ENCODE measurements at places on chromosomes 16 and 17. TPM values are rescaled to one million over a fixed set of nuclear protein-coding genes. Genes with fewer than 3 reads are reported as not detected.

- DNase-seq: peak; percentile 94
These were observed 28.4 kb downstream of the DNAH2 start for GRCh38 chr17:7745748-7746470.

The NPIPA8 gene
- total RNA-seq: not detected

GRCh38 chr17:56870081-56870651, 36.2 kb downstream of the DGKE start:
- DNase-seq: no peak

DNA sequence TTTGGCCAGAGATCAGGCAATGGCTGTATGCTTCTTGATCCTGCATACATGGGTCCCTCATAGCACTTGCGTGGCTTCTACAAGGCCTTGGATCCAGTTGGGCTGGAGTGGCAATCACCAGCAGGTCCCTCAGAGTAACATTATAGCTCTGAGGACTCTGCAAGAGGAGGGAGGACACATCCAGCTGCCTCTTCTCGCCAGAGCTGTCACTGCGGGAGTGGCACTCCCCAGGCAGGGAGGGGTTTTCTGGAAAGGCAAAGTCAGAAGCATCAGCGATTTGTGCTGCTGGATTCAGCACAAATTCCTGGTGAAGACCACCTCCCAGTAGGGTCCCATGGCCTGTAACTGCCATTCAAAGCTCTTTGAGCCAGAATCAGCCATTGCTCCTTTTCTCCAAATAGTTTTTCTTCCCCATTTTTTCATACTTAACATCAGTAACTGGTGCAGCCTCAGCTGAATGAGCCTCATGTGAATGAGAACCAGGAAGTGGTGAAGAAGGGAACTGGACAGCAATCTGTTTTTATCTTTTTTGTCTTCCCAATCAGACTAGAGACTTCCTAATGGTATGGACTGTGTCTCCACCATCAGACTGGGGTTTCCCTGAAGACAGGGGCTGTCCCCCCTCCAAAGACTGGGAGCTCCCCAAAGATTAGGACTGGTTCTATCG, 40.6 kb upstream of the HOXB13 start:
- no peak for DNase-seq

The TMEM238L gene
- not detected for total RNA-seq

The GJC1 gene
- 21.1 TPM for total RNA-seq

DNA sequence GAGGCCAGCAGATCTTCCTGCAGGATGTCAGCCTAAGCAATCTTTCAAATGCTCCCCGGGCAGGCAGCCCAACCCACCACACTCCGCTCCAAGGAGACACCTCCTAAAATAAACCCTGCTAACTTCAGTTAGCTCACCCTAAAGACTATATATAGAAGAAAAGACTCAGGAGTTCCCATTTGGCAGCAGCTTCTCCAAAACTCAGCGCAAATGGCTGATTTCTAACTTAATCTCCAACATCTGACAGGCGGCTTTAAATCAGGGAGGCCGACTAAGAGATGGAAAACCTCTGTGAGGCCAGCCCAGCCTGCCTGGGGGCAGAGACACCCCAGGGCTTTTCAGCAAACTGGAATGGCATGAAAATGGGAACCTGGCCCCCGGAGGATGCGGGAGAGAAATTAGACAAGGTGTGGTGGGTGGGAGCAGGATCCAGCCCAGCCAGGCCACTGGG, 91.6 kb downstream of the XYLT1 start:
- peak; percentile 90 for DNase-seq

The EVPL gene
- total RNA-seq: not detected

GRCh38 chr16:58317608-58318152, 22.9 kb upstream of the PRSS54 start:
- no peak for DNase-seq

The CYGB gene
- total RNA-seq: 35.2 TPM

- no peak for DNase-seq
These were observed 353.3 kb downstream of the CPPED1 start for GRCh38 chr16:12450387-12450786.

- DNase-seq: peak; percentile 20
These were observed 15.3 kb downstream of the NLK start for GRCh38 chr17:28057731-28058246.

The OVCA2 gene
- total RNA-seq: 38.8 TPM

DNA sequence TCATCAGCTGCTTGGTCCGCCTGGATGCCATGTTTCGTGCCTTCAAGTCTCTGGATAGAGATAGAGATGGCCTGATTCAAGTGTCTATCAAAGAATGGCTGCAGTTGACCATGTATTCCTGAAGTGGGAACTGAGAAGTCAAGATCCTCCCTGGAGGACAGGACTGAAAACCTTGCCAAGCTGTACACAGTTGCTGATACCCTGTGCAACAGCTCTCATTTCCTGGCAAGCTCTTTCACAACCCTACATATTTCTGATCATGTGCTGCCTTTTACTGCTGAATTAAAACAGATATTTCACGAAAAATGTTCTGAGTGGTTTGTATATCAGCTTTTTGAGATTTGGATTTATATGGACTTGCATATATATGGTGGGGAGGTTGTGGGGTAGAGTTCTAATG, 898 bp downstream of the CAPNS2 start:
- peak; percentile 82 for DNase-seq

DNA sequence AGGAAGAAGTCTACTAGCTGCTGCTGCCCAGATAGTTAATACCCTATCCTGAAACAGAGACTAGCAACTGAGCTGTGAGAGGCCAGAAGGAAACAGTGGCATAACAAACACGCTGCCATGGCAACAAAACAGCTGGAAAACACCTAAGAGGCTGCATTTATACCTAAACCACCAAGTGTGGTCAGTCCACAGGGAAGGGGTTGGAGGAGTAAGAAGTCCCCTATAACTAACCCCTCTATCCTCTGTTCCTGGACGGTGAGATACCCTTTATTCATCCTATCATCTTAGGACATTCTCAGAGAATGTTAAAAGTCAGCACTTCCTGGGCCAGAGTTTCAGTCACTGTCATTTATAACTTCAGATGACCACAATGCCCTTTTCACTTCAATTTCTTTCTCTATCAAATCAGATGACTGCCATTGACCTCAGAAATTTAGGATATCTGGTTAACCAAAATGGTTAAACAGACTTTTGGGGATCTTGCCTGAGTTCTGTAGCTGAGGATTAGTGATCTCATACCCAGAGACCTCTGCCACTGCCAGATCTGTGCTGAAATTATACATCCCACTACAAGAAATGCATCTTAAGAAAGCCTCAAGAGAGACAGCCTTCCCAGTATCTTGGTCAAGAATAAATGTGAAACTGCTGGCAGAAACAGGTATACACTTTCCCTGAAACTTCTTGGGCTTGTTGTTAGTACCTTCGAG, 36.2 kb downstream of the STH start:
- no peak for DNase-seq

DNA sequence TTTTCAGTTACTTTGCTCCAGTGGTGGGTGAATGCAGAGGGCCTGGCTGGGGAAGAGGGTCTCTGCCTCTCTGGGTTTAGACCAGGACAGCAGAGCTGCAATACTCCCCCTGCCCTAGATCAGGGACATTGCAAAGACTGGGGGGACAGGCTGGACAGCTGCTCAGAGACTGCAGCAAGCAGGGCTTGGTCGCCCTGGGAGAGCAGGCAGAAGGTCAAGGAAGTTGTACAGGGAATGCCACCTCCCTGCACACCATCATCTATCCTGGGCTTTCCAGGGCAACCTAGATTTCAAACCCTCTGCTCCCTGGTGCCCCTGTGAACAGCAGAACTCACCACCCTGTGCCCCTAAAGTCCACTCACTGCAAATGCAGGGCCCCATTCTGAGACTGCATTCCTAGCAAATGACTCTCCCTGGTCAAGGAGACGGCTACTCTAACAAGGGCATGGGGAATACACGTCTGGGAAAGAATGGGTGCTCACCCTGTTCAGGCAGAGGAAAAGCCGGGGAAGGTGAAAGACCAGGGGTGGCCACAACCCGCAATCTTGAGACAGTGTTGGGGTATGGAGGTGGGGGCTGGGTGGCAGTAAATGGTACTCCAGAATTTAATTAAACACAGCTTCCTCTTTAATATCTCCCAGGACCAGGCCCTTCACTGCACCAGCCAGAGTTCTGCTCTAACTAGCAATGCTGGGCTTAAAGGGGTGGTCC, 1.0 kb downstream of the KIFC3 start:
- peak; percentile 69 for DNase-seq

GRCh38 chr17:82152556-82153294, 54.7 kb upstream of the FASN start:
- no peak for DNase-seq

GRCh38 chr16:48960830-48961229, 320.8 kb downstream of the CBLN1 start:
- no peak for DNase-seq

DNA sequence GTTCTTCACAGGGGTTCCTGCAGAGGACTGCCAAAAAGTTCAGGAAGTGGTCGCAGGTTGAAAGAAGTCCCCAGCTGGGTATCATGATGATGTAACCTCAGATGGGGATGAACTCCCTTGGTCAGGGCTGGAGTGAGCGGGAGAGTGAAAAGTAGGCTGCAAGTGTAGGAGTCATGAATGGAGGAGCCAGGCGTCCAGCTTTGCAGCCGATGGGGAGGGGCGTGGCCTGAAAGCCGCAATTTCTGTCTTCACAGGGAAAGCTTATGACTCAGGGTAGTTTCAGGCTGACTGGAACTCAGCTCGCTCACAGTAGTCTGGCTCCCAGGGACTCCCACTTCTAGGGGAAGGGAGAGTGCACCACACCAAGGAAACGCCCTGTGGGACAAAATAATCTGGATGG, 70.0 kb upstream of the HS3ST3A1 start:
- DNase-seq: no peak

- DNase-seq: peak; percentile 67
These were observed at the start of gene EVI2B for GRCh38 chr17:31313982-31314781. Gene EVI2B, minus strand, starts transcription at chr17:31314054. Its CDS starts 8,445 bp downstream, at chr17:31305609.

DNA sequence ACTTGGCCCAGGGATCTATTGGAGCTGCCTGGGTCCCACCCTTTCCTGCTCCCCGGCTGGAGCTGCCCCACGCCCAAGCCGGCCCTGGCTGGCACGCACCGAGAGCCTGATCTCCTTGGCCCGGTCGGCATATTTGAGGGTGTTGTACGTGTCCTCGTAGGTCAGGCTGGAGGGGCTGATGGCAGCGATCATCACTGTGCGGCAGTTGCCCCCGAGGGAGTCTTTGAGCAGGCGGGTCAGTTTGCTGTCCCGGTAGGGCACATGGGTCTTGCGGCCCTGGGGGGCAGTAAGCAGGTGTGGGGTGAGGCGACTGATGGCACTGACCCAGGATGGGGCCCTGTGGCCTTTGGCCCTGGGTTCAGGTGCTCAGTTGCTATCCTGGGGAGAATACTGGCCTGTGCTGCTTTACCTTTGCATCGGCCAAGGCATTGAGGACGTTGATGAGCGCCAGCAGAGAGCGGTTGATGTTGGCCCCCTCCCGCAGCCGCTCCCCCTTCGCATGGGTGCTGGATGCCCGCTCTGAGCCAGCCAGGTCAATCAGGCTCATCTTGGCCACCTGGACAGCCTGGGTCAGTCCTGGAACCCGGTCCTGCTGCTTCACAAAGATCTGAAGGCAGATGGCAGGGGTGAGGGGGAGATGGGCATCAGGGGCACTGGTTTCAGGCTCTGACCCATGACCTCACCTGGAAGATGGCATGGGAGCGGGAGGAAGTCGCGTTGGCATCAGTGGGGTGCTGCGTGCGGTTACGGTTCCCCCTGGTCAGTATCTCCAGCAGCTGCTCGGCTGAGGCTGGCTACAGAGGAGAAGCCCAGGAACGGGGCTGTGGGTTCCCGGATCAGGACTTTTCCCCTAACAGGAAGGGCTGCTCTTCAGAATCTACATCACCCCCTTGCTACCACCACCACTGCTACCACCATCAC, 13.5 kb downstream of the KIF18B start:
- no peak for DNase-seq

The CCL2 gene
- 11.1 TPM for total RNA-seq

The NPIPB2 gene
- 0.63 TPM for total RNA-seq

The KRT36 gene
- not detected for total RNA-seq

GRCh38 chr17:54536306-54536705, 364.3 kb upstream of the TOM1L1 start:
- no peak for DNase-seq

The FN3KRP gene
- total RNA-seq: 18.7 TPM

The AGRP gene
- not detected for total RNA-seq

The TBC1D3I gene
- 0.09 TPM for total RNA-seq

DNA sequence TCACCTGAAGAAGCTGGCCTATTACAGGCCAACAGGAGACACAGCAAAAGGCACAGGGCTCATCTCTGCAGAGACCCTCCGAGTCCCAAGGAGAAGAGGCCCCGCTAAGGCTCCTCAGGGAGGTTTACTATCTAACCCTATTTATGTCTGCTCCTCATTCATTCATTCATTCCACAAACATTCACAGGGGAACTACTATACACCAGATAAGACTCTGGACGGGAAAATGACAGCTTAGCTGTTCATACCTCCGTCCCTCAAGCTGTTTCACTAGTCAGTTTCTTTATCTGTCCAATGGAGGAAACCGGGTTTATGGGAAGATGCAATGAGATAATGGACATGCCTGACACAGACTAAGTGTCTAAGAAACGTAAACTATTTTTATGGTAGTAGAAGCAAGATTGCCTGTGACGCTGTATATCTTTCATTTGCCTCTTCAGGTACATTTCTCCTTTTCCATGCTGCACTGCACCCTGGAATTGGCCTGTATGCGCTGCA, 62.1 kb downstream of the SRL start:
- DNase-seq: no peak

DNA sequence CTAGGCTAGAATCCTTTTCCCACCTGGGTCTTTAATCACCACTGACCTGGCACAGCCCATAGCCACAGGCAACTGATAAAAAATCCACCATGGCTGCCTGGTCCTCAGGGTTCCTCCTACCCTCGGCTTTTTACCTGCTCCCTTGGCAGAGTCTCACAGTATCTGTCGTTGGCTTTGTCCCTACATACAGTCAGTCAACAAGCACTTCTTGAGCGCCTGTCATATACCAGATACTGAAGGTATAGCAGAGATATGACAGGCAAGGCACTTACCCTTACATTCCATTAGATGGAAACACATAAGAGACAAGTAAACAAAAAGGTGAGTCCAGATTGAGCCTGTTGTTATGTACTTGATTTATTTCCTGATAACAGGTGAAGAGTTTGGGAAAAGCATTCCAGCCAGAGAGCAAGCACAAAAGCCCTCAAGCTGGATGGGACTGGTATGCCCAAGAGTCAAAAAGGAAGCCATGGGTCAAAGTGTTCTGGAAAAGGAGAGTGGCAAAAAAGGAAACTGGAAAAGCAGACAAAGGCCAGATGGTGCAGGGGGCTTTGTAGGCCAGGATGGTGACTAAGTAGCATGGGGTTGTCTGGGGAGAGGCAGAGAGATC, 247.0 kb downstream of the CHD9NB start:
- DNase-seq: no peak

GRCh38 chr17:12007466-12007865, 10.2 kb upstream of the ZNF18 start:
- DNase-seq: no peak
